ENCODE measurements at places on chromosomes 2 and 18.

GRCh38 chr18:49170925-49171505 is 220.2 kb upstream of the SMAD7 start:
- no peak for DNase-seq

DNA sequence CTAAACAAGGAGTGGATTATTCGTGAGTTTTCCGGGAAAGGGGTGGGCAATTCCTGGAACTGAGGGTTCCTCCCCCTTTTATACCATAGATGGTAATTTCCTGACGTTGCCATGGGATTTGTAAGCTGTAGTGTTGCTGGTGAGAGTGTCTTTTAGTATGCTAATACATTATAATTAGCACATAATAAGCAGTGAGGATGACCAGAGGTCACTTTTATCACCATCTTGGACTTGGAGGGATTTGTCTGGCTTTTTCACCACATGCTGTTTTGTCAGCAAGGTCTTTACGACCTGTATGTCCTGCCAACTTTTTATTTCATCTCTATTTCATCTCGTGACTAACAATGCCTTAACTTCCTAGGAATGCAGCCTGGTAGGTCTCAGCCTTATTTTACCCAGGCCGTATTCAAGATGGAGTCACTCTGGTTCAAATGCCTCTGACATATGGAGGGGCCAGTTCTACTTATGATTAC is 124.8 kb upstream of the B3GNT2 start:
- no peak for DNase-seq

DNA sequence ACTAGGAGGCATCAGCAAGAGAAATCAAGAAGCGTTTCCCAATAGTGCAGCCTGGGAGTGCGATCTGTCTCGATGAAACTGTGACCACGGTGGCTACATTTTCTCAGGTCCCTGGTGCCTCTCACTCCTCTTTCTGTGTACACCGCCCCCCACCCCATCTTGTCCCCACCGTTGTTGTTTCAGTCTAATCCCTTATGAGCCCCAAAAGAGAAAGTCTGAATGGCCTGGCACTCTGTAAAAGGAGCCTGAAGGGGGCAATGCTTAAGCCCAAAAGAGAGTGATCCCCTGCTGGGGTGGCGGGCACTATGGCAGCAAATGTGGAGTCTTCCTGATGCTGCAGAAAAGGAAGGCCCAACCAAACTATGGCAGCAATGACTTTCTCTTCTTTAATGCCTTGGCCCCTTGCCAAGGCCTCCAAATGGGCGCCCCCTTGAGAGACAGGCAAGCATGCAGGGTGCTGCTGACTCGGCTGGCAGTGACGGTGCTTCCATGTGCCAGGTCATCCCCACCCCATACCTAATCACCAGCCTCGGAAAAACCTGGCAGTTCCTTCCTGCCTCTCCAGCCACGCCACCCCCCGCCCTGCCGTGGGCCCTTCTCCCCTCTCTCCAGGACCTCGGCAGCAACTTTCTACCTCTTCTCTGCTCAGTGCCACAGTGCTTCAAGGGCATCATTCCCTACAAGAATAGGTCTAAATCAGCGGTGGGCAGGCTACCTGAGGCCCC is 123.0 kb downstream of the CYP26B1 start:
- no peak for DNase-seq

DNA sequence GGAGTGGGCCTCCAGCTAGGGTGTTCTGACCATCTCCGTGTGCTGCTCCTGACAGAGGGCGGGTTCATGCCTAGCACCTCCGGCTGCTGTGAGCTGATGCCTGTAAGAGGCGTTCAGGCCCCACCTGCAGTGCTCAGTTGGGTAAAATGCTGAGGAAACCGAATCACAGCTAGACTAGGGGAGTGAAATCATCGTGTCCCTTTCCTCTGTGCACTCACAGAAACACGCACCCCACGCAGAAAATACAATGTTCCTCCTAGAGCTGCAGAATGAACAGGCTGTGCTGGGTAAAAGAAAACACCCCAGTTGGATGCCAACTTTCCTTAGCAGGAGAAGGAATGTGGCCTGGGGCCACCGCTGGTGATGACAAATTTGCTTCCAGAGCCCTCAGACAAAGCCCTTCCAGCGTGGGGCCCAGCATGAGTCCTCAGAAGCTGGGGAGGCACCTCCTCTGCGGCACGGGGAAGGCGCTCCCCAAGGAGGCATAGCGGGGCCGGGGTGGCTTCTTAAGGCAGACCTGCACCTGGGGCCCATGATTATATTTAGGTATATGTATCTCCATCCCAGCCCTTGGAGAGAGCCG is 16.3 kb upstream of the ARHGEF4 start:
- DNase-seq, result no peak

DNA sequence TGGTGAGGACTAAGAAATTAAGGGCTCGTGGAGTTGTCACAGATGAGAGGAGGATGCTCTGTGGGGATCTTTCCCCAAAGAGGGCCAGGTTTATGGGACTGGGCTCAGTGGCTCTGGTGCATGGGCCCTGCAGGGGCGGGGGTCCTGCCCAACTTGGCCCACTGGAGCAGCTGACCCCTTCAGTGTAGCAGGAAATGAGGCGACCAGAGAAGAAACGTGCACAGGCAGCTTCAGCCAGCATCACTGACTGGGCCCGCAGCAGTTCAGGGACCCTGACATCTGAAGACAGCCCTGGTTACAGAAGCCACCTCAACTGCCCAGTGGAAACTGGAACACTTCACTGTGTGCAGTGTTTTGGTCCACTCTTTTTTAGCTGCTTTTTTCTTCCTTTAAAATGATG is 72.8 kb downstream of the EMILIN2 start:
- no peak for DNase-seq

DNA sequence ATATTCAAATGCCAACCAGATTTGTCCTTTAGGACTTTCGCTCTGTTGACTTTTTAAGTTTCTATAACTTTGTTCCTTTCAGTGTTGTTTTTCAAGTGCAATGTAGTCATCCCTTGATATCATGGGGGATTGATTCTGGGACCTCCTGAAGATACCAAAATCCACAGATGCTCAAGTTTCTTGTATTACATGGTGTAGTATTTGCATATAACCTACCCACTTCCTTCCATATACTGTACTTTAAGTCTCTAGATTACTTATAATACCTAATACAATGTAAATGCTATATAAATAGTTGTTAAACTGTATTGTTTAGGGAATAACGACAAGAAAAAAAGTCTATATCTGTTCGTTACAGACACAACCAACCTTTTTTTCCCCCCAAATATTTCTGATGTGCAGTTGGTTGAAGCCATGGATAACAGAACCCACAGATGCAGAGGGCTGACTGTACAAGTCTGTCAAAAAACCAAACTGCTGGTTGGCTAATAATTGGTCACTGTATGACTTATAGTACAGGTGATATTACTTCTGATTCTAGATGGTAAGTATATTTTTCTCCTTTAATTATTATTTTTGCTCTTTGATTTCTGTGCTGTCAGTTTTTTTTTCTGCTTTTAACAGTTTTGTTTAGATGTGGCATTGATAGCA is 201.7 kb upstream of the STON1 start:
- DNase-seq, result no peak

DNA sequence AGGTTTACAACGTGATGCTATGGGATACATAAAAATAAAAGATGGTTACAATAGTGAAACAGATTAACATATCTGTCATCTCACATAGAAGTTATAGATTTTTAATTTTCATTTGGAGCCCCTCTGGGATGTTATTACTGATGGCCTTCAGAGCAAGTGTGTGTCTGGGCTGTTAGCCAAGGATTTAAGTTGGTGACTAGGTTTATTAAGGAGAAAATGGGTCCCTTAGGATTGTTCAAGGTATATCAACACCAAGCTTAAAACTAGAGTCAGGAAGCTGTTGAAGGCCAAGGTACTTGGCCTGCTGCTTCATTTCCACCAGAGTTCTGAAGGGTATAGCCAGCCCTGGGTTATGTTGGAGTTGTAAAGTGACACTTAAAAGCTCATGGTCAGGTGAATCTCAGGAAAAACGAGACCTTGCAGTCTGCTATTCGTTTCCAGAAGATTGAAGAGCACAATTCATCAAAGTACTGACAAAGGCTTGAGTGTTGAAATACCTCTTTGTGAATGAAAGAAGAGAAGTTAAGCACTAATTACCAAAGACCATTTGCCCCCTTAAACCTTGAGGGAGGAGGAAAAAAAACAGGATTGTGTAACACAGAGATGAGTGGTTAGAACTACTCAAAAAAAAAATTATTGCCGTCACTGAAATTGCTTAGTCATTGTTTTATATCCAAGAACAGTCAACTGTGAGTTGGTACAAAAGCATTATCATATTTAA is 48.4 kb downstream of the MAP2 start:
- no peak for DNase-seq

DNA sequence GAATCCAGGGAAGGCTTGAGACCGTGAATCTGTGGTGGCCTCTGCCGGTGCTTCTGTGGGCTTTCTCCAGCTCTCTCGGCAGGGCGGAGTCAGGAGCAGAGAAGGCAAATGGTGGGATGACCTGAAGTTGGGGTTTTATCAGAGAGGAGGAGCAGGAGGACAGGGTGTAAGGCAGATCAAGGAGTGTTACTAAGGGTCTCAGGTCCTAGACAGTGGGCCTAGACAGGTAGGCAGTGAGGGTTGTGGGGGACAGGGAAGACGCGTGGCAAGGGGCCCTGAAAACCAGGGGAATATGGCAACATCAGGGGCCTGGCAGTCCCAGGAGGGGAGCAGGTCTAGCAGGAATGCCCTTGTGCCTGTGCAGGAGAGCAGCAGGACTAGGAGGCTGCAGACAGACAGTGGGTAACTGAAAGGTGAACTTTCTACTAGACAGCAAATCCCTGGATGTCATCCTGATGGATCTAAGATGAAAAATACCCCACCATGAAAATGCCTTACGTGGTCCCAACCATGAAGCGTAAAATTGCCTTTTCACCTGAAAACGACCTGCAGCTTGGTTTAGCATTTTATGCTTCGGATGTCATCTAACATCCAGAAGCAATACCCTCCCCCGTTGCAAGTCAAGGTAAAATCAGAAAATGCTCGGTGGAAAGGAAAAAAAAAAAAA is 42.1 kb downstream of the SRSF7 start:
- no peak for DNase-seq

Data from stimulated activated CD8-positive, alpha-beta memory T cell treated with anti-CD3 and anti-CD28 coated beads, Interleukin-4, amount 100 ng/mL, for 4 hours (primary cell).